ENCODE measurements at places on chromosomes 3 and 15. TPM values are rescaled to one million over a fixed set of nuclear protein-coding genes. Genes with fewer than 3 reads are reported as not detected.

HCN4 gene
- total RNA-seq, result 0.50 TPM

ITPKA gene
- total RNA-seq, result 0.09 TPM

NEK10 gene
- 0.54 TPM for total RNA-seq

ATP13A5 gene
- not detected for total RNA-seq

GPX1 gene
- 70.8 TPM for total RNA-seq

NPAP1 gene
- 0.06 TPM for total RNA-seq

ACOX2 gene
- 4.3 TPM for total RNA-seq

FGF12 gene
- total RNA-seq, result 6.6 TPM

ARHGEF26 gene
- total RNA-seq, result 13.4 TPM

FGF7 gene
- total RNA-seq, result not detected

B3GNT5 gene
- total RNA-seq, result 14.1 TPM

ALG1L2 gene
- 0.59 TPM for total RNA-seq

SPRED1 gene
- total RNA-seq, result 32.3 TPM

RRP9 gene
- 20.1 TPM for total RNA-seq

LRRC31 gene
- not detected for total RNA-seq

MAGEF1 gene
- 88.1 TPM for total RNA-seq

CMTM7 gene
- 11.4 TPM for total RNA-seq

RPL32 gene
- total RNA-seq, result 1,028 TPM

GRIP2 gene
- 0.25 TPM for total RNA-seq

CCDC33 gene
- total RNA-seq, result 1.9 TPM

ADGRG7 gene
- total RNA-seq, result not detected

Measured in neural progenitor cell (in vitro differentiated cells).